ENCODE measurements at places on chromosomes 7 and 10.
A peak's percentile ranks its signal among the peaks of the same experiment; 100 is the strongest.

GRCh38 chr7:131000389-131000788, 266.4 kb upstream of the KLF14 start:
- no peak for DNase-seq

GRCh38 chr10:71132321-71132810, 80.0 kb upstream of the UNC5B start:
- no peak for DNase-seq

GRCh38 chr7:131238347-131238931, 89.2 kb upstream of the MKLN1 start:
- no peak for DNase-seq

DNA sequence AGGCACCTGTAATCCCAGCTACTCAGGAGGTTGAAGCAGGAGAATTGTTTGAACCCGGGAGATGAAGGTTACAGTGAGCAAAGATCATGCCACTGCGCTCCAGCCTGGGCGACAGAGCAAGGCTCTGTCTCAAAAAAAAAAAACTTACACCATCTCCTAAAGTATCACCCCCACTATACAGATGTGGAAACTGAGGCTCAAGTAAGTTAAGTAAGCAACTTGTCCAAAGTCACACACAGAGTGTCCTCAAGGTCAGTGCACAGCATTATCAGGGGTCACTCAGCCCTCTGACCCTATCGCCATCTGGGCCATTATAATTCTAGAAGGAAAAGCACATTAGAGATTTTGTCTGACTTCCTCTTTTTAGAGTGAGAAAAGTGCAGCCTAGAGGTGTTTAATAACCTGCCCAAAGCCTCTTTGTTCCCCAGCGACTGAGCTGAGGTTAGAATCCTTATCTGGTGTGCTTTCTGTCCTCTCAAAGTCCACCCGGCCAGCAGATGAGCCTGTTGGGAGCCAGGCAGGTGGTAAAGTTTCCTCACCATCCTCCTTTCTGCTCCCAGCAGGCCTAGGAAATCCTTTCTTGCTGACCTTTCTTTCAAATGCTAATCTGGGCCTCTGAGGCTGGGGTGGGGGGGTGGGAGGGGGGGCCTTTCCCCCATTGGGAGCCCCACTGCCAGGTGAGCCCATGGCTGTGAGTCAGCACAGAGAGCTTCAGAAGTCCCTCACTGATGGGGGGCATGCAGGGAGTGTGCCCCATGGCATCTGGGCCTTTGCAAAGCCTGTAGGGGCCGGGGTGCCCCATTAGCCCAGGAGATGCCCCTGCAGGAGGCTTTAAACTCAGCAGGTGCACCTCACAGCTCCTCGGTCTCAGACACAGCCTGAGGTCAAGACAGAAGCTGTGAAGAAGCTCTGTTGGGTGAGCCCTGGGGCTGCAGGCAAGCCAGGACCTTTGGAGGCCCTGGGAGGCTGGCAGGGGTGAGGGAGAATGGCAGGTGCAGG, 12.0 kb upstream of the KCNMA1 start:
- DNase-seq = no peak

DNA sequence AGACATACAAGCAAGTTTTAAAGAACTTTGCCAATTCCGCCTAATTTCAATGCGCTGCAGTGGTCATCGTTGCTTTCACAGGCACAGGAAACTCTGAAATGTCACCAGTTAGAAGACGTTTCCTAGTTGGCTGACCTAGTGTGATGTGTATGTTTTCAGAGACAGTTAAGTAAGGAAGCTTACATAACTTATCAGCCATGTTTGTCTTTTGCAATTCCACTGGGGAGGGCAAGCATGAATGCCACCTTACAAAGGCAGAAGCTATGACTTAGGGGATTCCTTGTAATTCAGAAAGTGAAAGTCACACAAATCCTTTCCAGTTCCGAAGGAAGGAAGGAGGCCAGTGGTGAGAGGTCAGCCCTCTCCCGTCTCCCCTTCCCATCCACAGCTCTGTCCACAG, 15.0 kb upstream of the NPS start:
- no peak for DNase-seq

DNA sequence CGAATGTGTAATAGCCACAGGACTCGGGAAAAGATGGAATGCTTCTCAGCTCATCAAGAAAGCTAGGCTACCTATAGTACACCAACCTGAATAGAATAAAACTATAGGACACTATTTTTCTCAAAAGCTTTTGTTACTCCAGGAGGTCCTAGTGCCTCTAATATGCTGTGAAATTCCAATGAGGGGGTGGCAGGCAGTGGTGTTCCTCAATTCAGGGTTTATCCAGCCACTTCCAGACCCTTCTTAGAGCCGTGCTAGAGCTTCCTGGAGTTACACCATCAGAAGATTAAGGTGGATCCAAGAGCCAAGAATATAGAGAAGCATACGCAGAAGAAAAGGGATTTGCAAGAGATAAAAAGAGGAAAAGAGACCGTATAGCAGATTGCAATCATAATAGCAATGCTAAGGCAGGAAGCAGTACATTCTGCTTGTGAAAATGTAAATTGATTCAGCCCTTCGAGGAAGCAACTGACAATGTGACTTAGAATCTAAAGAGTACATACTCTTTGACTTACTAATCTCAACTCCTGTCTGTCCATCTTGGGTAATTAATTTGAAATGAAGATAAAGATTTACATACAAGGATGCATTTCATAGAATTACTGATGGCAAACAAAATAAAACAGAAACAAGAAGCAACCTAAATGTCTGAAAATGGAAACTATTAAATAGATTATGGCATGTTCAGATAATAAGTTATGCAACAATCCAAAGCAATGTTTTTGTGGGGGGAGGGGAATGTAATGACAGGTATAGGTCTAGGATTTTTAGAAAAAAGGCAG, 2.1 kb downstream of the ST8SIA6 start:
- DNase-seq = no peak

GRCh38 chr10:4826792-4827324, 851 bp downstream of the AKR1E2 start:
- no peak for DNase-seq

- DNase-seq = no peak
Observed at GRCh38 chr10:91536733-91537132, 96.1 kb downstream of the PPP1R3C start.

DNA sequence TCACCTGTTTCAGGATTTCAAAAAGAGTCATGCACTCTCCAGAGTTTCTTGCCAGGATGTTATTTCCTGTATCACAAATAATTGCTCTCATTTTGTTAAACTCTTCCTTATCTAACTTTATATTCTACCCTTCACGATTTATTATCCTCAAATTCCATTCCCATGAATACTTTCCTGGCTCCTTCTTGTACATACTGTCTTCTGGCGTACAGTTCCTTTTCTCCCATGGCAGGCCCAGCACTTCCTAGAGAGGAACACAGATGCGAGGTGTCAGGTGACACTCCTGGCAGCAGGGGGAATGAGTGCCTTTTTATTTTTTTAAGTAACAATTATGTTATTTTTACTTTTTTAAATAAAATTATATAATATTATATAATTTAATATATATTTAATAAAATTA, 411.9 kb downstream of the TFEC start:
- DNase-seq = no peak

DNA sequence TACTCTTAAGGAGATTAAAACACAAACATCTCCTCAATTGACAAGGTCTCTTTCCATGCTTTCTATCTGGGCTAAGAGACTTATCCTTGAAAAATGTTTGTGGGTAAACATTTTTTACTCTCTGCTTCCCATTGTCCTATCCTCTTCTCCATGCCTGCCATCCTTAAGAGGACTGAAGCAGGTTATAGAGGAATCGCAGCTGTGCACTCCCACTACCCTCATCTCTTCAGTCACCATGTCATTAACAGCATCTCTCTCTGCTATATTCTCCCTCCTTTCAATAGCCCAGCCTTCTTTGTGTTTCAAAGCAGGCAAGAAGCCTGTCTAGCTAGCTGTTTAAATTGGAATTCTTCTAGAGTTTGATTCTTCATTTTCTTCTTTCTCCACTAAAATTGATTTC, 22.6 kb downstream of the COL1A2 start:
- no peak for DNase-seq

- DNase-seq = peak; percentile 62
Observed at GRCh38 chr10:133278577-133279265, 2.1 kb upstream of the ADAM8 start.

- DNase-seq = no peak
Observed at GRCh38 chr7:80740778-80741545, 102.5 kb downstream of the CD36 start.

DNA sequence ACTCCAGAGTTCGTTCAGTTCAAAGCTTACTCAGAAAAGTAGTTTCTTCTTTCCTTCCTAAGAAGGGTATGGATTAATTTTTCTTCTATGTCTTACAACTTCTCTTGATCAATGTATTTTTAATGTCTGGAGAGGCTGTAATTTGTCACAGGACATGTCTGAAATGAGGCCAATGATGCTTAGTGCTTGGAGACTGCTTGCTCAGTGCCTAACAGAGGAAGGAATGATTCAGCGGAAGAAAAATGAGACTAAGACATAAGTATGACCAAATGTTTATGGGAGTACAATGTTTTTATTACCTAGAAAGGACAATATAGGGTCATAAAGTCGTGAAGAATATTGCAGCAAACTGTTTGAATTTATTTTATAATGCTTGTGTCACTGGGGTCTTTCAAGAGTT, 43.3 kb downstream of the GPR37 start:
- no peak for DNase-seq

DNA sequence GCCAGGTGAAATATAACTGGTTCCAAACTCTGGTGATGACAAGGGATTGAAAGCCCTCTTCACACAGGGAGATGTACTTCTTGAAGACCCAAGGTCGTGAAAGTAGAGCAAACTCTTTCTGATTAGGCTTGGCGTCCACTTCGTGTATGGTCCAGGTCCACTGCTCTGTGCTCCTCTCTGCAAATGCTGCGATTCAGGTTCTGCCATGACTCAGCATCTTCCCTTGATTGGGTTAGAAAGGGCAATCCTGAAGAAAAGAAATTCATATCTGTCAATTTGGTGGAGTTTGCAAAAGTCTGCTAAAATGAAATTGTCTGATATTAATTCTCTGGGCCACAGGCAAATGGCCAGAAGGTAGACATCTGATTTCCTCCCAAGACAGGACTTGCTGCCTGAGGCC, 431.4 kb downstream of the ACTR3B start:
- DNase-seq = no peak

GRCh38 chr10:42875798-42876341, 93.3 kb downstream of the BMS1 start:
- DNase-seq = no peak

DNA sequence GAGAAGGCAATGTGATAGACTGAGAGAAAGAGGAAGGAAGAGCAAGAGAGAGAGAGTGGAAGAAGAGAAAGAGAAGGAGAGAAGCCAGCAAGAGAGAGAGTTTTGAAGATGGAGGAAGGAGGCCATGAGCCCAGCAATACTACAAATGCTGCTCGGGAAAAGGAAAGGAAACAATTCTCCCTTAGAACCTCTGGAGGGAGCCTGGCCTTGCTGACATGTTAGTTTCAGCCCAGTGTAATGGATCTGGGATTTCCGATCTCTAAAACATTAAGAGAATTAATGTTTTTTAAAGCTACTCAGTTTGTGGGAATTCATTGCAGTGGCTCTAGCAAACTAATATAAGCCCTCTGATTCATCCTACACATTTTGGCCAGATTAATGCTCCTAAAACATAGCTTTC, 206.8 kb upstream of the MTPN start:
- no peak for DNase-seq

- DNase-seq = no peak
Observed at GRCh38 chr7:91628742-91629141, 251.8 kb downstream of the MTERF1 start.

GRCh38 chr7:129780974-129781927, 169.7 kb downstream of the NRF1 start:
- DNase-seq = no peak

DNA sequence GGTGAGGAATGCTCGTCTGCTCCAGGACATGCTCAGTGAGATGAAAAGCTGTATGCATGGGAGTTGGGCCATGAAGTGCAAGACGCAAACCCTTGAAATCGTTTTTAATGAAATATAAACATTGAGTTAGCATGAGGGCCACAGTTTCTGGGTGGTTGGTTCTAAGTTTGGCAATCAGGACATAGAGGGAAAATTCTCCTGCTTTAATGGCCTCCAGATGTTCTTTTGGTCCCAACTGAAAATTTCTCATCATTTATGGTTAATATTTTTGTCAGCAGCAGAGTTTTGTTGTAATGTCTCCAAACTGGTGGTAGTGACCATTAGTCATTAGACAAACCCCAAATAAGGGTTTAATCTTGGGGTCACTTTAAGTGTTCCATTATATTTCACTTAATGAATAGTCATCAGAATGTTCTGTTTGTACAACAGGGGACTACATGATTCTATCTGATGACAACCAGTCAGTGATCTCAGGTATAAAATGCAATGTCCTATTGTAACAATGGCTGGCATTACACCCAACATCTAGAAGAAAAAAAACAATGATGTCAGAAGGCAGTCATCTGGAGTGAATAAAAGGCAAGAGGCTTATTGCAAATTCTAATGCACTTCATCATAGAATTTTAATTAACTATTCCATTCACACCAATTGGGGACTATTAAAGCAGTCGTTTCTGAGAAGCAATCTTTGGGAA, 197.4 kb downstream of the JCAD start:
- DNase-seq = no peak

GRCh38 chr10:52729271-52730104, 43.1 kb downstream of the MBL2 start:
- DNase-seq = no peak

GRCh38 chr7:143381427-143382125, 431 bp downstream of the ZYX start:
- DNase-seq = no peak

- no peak for DNase-seq
Observed at GRCh38 chr7:36372156-36372555, 17.5 kb upstream of the ANLN start.

- DNase-seq = peak; percentile 21
Observed at GRCh38 chr10:14879124-14879927, 660 bp downstream of the SUV39H2 start.

DNA sequence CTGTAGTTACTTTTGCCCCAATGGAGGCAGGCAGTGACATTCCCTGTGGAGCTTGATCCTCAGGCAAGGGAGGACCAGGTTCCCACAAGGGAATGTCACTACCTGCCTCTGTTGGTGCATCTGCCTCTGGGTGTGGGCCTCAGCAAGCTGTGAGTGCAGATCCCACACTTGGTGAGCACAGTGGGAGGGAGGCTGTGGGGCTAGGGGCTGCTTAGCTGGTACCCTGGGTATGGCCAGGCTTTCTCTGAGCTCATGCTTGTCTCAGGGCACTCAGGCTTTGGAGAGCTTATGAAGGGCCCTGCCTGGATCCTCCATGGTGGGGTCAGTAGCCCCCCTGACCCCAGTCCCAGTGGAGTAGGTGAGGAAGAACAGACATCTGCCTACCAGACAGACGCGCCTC, 16.2 kb upstream of the ZNF488 start:
- DNase-seq = no peak

DNA sequence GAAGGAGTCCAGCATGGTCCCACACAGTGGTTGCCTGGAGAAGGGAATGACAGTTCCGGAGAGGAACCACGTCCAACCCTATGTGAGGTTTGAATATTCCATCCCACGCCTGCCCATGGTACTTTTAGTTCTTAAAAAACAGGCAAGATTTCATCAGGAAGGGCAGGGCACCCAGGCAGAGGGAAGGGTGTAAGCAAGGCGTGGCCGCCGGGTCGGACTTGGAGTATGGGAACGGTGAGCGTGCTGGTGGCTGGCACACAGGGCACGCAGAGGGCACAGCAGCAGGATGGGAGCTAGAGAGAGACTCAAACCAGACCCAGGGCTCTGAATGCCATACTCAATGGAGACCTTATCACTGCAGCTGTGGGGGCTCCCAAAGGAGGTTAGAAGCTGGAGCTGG, 34.3 kb downstream of the FAM53B start:
- no peak for DNase-seq

All from activated CD4-positive, alpha-beta T cell treated with anti-CD3 and anti-CD28 coated beads, Interleukin-2, amount 50 U/mL, for 1 hour (primary cell).